Right lobe of liver (tissue), 6 donors: ENCODE measurements at places on chromosomes 12 and 14.
A peak's percentile ranks its signal among the peaks of the same experiment; 100 is the strongest.

- no peak for DNase-seq
These were observed 10.0 kb upstream of the GPR19 start for GRCh38 chr12:12705838-12706520.

- DNase-seq: no peak
These were observed 188.2 kb downstream of the FUT8 start for GRCh38 chr14:65600742-65601141.

GRCh38 chr12:122327494-122328385 is 61.4 kb upstream of the VPS33A start:
- no peak for DNase-seq

DNA sequence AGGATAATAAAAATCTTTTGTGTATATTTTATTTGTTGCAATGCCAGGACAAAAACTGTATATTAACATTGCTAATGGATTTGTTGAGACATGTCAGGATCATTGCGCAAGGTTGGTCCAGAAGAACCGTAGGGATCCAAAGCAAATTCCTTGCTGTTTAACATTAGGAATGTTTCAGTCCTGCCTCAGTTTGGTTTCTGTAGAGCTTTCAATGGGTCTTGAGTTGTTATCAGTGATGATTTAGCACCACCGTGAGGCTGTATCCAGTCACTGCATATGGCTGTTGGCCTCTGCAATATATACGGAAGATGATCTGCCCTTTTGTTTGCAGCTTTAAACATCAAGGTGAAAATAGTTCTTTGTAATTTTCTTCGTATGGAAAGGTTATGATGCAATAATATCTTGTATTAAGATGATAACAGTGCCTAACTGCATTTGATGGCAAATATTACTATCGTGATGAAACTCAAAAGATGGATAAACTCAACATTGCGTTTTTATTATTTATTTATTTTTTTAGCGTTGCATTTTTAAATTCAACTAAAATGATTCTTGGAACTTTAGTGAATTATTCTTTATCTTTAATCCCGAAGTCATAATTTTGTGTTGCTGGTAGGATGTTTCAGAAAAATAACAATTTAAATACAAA is 231.2 kb downstream of the AKAP6 start:
- no peak for DNase-seq

DNA sequence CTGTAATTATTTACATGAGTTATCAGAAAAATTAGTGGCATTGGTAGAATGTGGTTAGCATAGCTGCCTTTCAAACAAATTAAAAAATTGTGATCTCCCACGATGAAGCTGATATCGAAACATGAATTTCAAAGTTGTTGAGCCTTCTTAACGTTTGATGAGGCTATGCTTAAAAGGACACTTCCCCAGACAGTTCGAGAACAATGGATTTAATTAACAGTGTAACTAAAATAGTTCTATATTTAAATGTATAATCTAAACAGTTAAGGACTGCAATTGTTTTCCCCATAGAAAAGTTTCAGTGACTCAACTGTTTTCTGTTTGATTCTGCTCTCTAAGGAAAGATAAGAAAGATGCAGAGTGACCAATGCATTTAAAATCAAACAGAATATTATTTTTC is 1.6 kb downstream of the CLEC2B start:
- DNase-seq: no peak

- DNase-seq: no peak
These were observed 22.8 kb downstream of the FAIM2 start for GRCh38 chr12:49880756-49881414.

DNA sequence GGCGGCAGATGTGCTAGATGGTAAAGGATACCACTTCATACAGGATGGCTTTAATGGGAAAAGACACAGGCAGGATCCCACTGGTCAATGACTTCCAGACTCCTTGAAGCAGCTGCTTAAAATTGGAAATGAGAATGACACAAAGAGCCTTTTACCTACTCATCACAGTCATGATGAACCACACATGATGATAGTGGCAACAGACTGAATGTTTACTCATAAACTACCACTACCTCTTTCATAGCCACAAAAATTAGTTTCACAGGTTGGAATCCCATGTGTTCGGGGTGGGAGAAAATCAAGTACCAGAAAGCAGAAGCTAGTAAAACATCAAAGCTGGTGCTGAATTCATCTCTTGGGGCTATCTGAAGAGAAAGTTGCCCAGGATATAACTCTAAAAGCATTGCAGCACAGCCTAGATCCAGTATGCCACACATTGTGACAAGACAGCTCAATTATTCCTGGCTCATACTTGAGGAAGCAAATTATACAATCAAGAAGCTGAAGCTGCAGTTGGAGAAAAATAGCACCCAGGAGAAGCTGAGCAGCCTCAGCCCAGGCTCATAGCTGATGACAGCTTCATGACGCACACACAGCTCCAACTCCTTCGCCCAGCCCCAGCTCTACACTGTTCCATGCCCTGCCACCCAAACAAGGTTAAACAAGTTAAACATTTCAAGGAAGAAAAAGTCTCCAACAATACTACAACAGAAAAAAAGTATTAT is 29.0 kb upstream of the C12orf50 start:
- DNase-seq: no peak

DNA sequence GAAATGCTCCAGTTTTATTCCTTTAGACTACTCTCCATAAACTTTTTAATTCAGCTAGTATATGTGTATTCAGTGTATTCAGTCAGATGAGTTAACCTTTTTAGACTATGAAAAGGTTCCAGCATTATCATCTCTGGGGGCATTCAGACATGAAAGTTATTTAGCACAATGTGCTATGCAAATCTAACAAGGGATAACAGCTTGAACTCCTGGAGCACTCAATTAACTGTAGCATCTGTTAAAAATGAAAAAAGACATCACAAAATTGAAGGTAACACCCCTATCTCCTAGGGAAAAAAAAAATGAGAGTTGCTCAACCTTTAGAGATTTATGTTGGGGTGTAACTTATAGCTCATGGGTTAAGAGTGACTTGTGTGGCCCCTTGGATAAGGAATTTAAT is 211.5 kb downstream of the PHLDA1 start:
- no peak for DNase-seq

GRCh38 chr14:77319422-77319821 is 1.3 kb downstream of the POMT2 start:
- DNase-seq: no peak

GRCh38 chr14:58947156-58947555 is 241.3 kb upstream of the DAAM1 start:
- DNase-seq: no peak

DNA sequence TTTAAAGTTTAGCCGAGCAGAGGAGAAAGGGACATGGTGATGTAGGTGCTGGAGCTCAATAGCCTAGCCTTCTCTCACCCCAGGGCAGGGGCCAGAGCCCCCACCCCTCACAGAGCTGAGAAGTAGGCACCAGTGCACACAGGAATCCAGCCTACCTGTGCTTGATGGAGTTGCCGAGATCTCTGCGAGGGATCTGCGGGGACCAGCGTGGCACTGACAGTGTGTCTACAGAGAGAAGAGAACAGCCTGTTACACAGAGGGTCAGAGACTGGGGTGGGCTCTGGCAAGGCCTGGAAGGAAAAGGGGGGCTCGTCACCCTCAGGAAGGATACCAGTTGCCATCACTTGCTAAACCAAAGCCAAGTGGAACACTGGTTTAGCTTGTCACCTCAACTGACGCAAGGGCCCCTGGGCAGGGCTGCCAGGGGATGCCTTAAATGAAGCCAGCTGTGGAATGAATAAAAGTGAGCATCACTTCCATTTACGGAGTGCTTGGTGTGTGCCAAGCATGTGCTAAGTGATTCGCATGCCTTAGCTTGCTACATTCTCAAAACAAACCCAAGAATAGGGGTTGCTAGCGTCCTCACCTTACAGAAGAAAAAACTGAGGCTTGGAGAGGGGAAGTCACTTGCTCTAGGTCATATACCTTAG is 220.8 kb upstream of the NOS1 start:
- no peak for DNase-seq

DNA sequence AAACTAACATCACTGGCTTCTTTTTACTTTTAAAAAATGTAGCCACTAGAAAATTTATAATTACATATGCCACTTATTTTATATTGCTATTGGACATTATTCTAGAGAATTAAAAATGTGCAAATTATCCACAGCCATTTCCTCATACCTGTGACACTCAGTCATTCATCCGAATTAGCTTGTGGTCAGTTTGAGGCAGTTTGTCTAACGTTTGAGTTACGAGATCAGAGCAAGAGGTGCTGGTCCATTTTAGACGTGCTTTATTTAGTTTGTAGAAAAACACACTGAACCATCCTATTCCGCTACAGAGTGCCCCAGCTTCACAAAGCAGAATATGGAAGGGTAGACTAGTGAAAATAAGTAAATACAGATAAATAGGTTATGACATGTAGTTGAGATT is 513.0 kb downstream of the NRXN3 start:
- DNase-seq: no peak

DNA sequence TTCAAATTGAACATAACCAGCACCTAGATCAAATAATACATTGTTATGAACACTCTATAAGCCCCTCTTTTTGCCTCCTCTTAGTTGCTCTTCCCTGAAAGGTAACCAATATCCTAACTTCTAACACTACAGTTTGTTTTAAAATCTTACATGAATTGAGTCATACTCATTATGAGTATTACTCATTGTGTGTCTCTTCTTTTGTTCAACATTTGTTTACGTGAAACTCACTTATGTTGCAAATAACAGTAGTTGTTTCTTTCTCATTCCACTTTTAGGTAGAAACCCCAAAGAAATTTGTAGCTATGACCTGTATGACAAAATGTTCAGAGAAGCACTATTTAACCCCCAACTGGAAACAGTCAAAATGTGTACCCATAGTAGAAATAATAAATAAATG is 6.6 kb downstream of the LRRC9 start:
- DNase-seq: no peak

DNA sequence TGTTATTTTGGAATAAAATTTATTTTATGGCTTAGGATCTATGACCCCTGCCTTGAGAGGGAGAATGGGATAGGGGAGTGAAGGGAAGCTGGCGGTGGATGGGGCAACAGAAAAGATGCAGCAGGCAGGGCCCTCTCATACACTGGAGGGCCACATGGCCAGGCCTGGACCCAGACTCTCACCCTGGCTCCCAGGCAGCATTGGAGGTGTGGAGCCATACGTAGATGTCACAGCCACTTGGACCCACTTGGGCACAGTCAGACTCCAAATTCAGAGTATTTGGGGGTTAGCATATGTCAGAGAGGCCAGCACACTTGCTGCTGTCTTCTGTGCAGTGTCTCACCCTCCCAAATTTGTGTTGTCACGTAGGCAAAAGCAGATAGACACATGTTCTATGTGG is 6.5 kb downstream of the NAB2 start:
- no peak for DNase-seq

- no peak for DNase-seq
These were observed 243.1 kb upstream of the FOXN3 start for GRCh38 chr14:89660166-89660565.

GRCh38 chr14:101046071-101046470 is 142.5 kb upstream of the RTL1 start:
- no peak for DNase-seq

- no peak for DNase-seq
These were observed 23.0 kb upstream of the EIF2B2 start for GRCh38 chr14:74979442-74980397.

- DNase-seq: no peak
These were observed 207.2 kb downstream of the KSR2 start for GRCh38 chr12:117761528-117762100.

DNA sequence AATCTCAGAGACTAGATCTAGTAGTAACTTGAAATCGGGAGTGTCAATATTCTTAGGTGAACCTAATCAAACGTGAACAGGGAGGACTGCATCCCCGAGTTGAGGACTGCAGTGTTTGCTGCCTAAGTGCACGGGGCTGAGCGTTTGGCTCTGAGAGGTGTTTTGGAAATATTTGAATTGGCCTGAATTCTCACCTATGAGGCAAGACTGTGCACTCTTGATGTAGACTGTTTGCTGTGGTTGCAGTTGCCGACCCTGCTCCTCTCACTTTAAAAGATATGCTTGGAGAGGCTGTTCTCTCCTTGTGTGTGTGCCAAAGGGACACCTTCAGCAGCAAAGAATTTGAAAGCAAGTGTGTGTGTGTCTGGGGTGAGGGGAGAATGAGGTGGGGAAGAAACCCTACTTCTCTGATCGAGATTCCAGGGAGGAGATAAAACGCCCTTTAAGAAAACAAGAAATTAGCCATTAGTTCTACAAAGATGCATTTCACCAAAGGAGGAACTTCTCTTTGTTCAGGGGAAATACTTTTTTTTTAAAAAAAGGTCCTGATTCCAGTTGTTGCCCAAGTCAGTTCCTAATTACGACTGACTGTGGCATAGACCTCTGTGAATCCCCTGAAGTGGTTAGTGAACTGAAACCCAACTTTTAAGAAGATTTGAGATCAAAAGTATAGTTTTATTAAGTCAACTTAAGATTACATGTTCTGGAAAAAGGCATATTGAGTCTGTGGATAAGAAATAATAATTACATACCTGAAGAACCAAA is 106.6 kb downstream of the DYRK2 start:
- peak; percentile 37 for DNase-seq

DNA sequence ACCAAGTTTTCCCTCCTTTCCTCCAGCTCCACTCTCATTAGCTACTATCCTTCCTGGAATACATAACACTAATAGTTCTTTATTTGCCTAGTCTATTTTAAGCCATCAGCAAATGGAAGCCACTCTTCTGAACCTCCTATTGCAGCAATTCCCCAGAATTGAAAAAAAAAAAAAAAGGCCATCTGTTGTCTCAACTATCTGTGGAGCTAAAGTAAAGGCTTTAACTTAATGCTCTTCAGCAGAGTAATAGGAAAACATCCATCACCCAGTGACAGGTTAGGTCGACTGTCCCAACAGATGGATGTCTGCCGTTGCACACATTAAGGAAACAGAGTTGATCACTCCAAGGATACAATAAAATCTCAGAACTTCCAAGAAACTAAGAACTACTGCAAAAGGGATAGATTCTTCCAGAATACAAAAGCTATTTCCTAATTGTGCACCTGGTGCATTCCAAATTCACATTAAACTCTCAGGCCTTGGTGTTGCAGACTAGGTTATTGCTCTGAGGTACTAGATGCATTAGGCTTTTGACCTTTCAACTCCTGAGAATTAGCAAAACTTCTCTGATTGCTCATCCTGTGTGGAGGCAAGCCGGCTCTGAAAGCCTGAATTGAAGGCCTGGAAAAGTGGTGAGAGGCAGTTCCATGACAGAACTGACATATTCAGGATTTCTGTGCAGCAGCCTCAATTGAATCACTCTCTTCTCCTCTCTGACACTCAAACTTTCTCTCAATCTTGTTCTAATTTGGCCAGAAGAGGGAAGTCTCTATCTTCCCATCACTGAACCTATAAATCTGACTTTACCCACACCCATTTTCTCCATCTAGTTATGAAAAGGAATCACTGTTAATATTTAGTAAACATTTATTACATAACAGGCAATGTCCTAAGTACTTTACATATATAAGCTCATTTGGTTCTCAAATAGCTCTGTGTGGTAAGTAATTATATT is 238.4 kb upstream of the HMGA2 start:
- DNase-seq: no peak

- DNase-seq: no peak
These were observed 208.2 kb upstream of the FOXN3 start for GRCh38 chr14:89625244-89625713.

- no peak for DNase-seq
These were observed 184.8 kb upstream of the RPH3A start for GRCh38 chr12:112606611-112607365.

- no peak for DNase-seq
These were observed 682 bp downstream of the CREBL2 start for GRCh38 chr12:12612358-12612757.
